ENCODE measurements at places on chromosomes 1 and 21.
A peak's percentile ranks its signal among the peaks of the same experiment; 100 is the strongest.

GRCh38 chr1:78607334-78607927, 12.8 kb upstream of the IFI44L start:
- peak; percentile 11 for DNase-seq

GRCh38 chr1:33606272-33606671, 133.8 kb downstream of the ZSCAN20 start:
- no peak for DNase-seq

- no peak for DNase-seq
Observed at GRCh38 chr1:226618380-226618779, 69.8 kb downstream of the STUM start.

GRCh38 chr1:4130096-4130495, 230.0 kb upstream of the C1orf174 start:
- no peak for DNase-seq

DNA sequence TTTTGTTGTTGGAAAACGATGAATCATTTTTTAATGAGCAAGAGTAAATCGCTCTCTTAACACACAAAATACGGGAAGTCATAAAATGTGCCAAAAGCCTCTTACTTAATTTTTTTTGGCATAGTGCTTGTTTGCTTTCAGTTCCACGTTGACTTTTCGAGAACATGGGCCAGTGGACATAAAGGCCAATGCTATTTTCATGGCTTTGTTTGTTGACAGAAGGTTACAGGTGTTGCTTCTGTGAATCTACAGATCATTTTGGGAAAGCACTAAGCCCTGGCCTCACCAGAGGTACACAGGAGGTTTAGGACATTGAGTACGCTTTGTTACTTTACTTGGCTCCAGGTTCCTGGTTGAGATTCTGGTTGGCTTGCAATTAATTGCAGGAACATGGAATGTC, 199.4 kb upstream of the HMCN1 start:
- no peak for DNase-seq

GRCh38 chr21:27078915-27079314, 112.0 kb upstream of the ADAMTS5 start:
- DNase-seq: no peak

GRCh38 chr1:64163431-64163830, 40.0 kb upstream of the UBE2U start:
- no peak for DNase-seq

- DNase-seq: no peak
Observed at GRCh38 chr21:17988102-17988437, 168.9 kb upstream of the C21orf91 start.

- no peak for DNase-seq
Observed at GRCh38 chr1:61654067-61654466, 70.9 kb downstream of the TM2D1 start.

GRCh38 chr1:28642056-28642846, 616 bp downstream of the TAF12 start:
- no peak for DNase-seq

DNA sequence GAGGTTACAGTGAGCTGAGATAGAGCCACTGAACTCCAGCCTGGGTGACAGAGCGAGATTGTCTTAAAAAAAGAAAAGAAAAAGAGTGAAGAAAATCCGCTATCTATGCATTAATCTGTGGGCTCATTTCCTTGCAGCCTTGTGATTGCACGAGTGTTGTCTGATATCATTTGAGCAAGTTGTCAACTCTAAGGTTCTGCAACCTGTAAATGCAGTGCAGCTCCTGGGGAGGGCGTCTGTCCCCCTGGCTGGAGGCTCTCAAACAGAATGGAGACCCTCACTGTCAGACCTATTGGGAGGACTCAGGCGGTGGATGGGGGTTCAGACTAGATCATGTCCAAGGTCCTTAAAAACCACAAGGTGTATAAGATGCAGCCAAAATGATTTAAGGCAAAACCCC, 6.2 kb downstream of the CORT start:
- DNase-seq: no peak

DNA sequence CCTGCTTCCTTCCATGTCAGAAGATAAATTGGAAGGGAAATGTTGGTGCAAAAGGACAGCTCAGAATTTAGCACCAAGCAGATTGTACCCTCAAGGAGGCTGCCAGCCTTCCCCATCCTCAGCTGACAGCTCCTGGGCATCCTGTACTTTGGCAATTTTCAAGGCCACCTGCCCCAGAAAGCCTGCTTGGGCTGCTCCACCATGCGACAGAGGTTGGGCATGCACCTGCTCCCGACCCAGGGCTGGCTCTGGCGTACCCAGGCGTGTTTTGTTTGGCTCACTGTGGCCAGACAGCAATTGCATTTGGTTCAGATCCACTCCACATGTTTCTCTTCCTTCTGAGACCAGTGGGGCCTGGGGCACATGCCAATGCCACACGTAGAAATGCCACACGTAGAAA, 547.8 kb downstream of the NPHP4 start:
- no peak for DNase-seq

DNA sequence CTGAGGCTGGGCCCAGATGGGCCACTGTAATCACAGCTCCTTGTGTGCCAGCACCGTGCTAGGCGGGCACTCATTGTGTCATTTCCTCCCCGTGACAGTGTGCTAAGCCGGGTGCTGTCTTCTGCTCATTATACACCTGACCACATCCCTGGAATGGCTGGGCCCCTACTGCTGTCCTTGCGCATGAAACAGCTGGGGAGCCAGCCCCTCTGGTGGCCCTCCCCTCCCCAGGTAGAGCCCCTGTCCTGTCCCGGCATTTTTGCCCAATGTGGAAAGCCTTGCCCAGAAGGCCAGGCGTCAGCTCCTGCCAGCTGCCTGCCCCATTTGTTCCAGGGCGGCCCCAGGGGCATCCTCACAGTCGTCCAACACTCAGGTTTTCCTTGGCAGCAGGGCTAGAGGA, 107.4 kb upstream of the CASZ1 start:
- no peak for DNase-seq

- no peak for DNase-seq
Observed at GRCh38 chr21:15005391-15005790, 59.4 kb downstream of the NRIP1 start.

DNA sequence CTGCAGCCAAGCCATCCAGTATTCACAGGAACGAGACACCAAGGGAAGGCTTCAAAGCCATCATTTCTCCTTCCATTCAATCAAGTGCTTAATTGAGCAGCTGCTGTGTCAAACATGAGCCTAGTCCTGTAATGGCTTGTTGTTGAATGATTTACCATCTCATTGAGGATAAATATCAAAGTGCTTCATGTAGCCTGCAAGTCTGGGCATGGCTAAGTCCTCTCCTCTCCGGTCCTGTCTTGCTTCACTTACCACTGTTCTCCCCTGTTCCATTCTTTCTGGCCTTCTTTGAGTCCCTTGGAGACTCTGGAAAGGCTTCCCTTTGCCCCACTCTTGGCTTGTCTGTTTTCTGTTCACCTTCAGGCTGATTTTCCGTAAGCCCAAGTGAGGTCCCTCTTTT, 279.8 kb downstream of the PBX1 start:
- no peak for DNase-seq

- DNase-seq: no peak
Observed at GRCh38 chr21:35965699-35966098, 94.6 kb downstream of the SETD4 start.

GRCh38 chr1:221555689-221556433, 186.0 kb downstream of the DUSP10 start:
- no peak for DNase-seq

- no peak for DNase-seq
Observed at GRCh38 chr1:167541003-167541402, 12.6 kb downstream of the CREG1 start.

DNA sequence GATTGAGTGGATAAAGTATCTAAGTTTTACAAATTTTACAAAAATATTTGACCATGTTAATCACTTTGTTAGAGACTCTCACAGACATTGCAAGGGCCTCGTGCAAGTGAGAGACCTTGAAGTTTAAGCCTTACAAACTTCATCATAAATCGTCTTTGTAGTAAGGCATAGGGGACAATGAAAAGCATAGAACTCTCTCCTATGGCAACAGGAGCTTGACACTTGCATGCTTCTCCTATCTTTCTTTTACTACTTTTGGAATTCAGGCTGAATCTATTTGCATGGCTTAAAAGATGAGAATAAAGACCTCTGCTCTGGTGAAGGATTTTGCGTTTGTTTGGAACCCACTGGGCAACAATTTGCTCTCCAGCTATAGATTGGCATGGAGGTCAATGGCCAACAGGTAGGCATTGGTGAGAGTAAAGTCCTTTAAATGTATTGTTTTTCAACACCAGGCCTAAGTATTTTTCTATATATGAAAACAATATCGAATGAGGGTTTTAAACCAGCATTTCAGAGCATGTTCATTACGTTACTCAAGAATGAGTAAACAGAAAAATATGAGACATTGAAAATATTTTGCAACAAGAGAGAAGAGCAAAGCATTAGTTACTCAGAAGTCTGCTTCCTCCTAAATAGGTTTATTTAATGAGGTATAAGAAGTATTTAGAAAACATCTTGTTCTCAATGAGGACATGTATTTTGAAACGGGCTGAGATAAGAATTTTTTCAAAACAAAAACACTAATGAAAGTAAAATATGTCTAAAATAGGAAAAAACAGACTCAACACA, 192.2 kb downstream of the TGFB2 start:
- no peak for DNase-seq

DNA sequence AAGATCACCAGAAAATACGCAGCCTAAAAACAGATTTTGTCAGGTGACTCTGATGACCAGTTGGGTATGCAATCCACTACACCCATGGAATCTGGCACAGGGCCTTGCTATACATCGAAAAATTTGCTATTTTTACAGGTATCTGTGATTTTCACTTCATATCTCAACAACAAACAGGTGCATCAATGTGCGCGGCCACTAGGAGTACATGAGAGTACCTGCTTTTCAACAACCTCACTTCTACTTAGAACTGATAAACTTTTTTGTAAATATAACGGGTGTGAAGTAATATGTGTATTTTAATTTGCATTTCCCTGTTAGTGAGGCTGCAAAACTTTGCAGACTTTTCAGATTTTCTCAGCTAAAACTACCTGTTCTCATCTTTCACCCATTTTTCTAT, 80.8 kb downstream of the SLC45A1 start:
- no peak for DNase-seq

- no peak for DNase-seq
Observed at GRCh38 chr1:75625795-75626194, 14.9 kb upstream of the SLC44A5 start.

- no peak for DNase-seq
Observed at GRCh38 chr21:19900149-19900548, 1098.1 kb upstream of the NCAM2 start.

DNA sequence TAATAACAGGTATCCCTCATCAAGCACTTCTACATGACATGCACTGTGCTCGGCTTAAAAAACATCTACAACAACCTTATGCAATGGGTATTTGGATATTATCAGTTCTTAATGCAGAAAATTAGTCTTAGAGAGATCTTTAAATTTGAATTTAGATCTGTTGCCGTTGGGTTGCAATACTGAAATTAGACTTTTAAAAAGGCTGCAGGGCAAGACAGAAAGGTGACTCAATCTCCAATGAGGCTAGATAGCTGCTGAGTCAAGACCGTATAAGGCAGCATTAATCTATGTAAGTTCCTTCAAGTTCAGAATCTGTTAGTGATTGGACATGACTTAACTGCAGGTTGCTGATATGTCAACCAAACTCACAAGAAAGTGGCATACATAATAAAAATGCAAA, 37.3 kb downstream of the OLFM3 start:
- no peak for DNase-seq

DNA sequence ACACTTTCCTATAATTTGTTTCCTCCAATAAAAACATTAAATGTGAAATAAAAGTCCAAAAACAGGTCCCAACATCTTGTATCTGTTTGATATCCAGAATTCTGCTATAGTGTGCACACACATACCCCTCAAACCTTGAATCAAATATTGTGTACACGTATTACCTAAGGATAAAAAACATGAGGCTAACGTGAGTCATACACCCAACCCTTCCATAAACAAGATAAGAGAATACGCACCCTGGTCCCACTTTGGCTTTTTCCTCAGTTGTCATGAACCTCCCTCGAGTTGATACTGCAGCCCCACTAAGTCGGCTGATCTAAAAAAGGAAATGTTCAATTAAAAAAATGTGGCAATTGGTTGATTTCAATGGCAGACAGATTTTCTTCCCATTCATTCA, 5.2 kb downstream of the KHDC4 start:
- no peak for DNase-seq

DNA sequence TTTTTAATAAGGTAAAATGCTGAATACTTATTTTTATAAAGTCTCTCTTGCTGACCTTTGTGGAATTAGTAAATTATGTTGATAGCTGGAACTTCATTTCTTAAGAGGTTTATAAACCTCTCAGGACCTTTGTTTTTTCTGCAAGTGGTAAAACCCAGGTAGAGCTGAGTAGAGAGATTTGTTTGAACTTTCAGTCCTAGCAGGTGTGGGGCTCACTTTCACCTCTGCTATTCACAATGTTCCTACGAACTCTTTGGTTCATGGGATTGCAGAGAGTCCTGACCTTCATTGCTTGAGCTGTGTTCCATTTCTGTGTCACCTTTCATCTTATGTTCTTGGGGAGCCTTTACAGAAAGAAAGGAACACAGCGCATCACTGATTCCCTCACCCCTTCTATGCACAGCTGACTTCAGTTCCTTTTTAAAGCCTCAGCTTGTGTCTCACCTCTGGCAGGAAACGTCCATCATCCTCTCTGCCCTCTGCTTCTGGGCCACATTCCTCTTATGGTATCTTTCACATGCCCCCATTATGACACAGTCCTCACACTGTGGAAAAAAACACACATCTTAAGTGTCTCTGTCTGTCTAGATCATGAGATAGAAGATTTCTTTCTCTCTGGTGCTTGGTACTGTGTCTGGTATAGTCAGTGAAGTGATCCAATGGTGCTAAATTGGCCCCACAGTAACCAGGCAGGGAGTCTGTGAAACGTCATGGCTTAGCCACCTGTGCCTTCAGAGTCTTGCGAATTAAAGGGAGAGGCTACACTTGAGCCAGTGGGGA, 262.5 kb upstream of the B3GALT2 start:
- DNase-seq: no peak

GRCh38 chr21:28789523-28789922, 203.2 kb downstream of the LTN1 start:
- no peak for DNase-seq

DNA sequence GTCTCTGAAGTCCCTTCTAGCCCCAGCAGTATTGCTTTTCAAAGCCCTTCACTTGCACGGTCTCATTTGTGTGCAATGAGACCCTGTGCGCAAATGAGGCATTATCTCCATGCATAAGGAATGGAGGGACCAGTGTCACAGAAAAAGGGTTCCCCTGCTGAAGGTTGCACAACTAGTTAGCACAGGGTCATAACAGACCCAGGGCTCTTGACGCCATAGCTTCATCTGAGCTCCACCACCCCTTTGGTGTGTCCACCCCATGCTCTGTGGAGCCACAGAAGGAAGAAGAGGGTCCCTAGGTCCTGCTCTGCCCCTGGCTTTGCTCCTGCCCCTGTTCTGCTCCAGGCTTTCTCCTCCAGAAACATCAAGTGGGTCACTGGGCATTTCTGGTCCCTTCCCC, 12.6 kb downstream of the SH2D2A start:
- DNase-seq: no peak

DNA sequence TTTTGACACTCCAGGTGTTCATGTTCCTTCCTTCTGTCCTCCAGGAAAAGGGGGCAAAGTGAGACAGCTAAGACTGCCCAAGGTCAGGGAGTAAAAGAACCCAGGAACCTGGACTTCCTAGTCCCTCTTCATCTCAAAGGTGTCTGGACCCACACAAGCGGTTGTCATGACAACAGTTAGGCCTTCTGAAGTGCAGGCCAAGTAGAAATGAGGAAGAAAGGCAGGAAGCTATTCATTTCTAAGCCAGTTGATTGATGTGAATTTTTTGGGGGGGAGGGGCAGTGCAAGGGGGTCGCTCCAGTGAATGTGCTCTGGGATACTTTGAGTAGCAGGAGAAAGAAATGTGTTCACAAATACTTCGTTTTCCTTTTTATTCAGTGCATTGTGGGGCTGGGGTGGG, 114.3 kb downstream of the NAV1 start:
- no peak for DNase-seq

- DNase-seq: no peak
Observed at GRCh38 chr1:115654125-115654524, 12.4 kb downstream of the VANGL1 start.

Measured in hippocampal formation (tissue), 2 donors.